ENCODE measurements at places on chromosomes 4 and X.

- DNase-seq: peak; percentile 21
Measured at GRCh38 chr4:1511441-1512041, 105.3 kb upstream of the NKX1-1 start.

- DNase-seq: no peak
Measured at GRCh38 chrX:40151211-40152172, 53.7 kb upstream of the BCOR start.

DNA sequence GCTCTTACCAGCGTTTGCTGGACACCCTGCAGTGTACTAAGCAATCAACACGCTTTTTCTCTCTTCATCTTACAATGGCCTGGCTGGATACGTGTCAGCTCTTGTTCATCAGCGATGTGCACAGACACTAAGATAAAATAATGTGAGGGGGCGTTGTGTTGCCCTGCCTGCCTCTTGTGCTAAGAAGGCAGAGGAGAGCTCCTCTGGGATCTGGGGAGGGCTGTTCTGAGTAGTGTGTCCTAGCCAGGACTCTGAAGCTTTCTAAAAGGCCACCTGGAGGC, 49.7 kb downstream of the NELFA start:
- no peak for DNase-seq

GRCh38 chrX:56233682-56234081, 1.5 kb downstream of the KLF8 start:
- DNase-seq: no peak

DNA sequence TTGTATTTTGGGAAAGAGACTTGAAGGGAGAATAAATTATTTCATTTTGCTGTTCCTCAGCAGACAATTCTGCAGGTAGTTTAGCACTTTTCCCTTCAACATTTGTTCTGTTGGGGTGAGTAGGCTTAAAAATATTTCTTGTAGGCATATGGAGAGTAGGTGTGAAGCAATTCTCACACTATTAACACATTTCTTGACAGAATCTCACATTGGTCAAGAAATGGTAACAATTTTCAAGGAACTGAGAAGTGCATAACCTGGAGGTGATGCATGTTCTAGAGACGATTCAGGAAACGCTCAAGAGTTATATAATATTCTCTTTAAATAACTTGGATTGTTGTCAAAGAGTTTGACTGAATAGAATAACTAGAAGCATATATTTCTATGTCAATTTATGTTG, 658.2 kb downstream of the STIM2 start:
- DNase-seq: no peak

DNA sequence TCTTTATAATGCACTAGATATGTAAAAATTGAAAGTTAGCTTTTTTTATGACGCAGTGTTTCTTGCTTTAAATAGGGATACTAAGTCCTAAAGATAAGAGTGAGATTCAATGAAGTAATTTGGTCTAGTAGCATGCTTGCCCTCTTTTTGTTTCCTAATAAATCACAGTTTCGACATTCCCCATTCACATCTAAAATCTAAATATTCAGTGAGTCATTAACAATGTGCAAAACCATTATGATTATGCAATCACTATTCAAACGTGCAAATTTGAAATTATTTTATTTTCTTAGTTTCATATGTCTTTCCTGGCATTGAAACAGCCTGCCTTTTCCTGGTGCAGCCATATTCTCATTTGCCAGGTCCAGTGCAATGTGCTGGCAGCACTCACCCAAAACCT, 1350.5 kb upstream of the PABPC4L start:
- DNase-seq: no peak

GRCh38 chr4:39539089-39539611, 11.9 kb upstream of the UGDH start:
- peak; percentile 11 for DNase-seq

DNA sequence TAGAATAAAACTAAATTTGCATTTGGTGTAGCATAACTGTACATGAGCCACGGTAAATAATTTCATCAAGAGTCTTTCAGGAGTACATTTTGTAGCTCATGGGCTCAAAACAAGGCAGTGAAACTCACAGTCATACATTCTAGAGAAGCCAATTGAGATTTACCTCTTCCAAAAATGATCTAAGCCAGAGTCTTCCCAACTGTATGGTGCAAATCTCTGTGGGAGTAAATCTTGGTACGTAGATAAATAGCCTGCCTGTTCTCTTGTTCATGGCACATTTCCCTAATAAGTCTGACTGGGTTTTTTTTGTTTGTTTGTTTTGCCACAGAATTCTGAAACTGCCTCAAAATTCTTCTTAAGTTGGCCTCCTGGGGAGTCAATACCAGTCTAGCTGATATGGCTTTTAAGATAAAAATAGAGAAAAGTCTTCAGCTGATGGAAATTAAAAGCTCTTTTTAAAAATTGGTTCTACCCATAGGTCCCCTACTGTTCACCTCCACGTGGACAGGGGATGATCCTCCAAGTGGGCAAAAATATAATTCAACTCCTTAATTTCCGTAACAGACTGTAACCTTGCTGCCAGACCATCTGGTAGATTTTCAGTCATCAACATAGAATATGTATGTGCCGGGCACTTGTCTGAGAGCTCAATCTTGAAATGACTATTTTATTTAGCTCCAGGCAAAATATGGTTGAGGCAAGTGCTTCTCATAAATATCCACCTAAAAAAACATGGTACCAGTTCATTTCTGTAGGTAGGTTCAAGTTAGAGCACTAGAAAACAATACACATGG, 365.4 kb downstream of the PDHA2 start:
- no peak for DNase-seq

GRCh38 chrX:139538907-139539790, 8.6 kb downstream of the F9 start:
- DNase-seq: no peak

GRCh38 chrX:7362111-7362510, 214.2 kb upstream of the PUDP start:
- no peak for DNase-seq

- DNase-seq: no peak
Measured at GRCh38 chr4:30068234-30068633, 651.9 kb upstream of the PCDH7 start.

GRCh38 chr4:168621806-168622589, 125.1 kb downstream of the PALLD start:
- no peak for DNase-seq

DNA sequence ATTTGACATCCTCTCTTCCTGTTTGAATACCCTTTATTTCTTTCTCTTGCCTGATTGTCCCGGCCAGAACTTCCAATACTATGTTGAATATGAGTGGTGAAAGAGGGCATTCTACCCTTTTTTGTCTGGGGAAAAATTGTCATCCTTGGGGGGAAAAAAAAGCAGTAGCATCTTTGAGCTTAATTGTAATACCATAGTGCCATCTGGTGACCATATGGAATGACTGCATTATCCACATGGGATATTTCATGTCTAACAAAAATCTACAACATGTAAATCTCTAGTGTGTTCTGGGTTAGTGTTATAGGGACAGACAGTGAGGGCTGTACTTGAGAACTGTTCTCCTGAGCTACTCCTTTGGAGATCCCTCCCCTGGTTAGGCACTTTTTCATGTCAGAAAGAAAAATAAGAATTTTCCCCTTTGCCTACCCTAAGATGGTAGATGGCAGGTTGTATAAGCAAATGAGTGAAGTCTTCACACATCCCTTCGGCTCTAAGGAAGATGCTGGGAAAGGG, 26.0 kb downstream of the CAPN6 start:
- no peak for DNase-seq

GRCh38 chr4:164935363-164935762, 42.1 kb downstream of the TRIM61 start:
- no peak for DNase-seq

DNA sequence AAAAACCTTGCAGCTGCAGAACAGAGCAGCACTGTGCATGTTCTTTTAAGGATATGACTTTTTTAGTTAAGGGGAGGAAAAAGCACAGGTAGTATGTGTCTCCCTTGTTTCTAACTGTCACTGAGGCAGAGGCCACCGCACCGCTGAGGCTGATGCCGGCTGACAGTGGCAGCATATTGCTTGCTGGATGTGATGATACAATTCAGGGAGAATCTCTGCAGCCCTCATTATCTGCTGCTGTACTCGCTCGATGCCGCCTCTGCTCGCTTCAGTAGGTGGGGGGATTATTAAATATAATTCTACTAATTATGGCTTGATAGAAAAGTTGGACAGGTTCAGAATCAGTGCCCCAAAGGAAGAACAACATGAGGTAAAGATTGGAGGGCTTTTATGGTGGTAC, 378.8 kb upstream of the NOCT start:
- no peak for DNase-seq

GRCh38 chrX:74344280-74344622, 40.3 kb downstream of the ZCCHC13 start:
- DNase-seq: no peak

DNA sequence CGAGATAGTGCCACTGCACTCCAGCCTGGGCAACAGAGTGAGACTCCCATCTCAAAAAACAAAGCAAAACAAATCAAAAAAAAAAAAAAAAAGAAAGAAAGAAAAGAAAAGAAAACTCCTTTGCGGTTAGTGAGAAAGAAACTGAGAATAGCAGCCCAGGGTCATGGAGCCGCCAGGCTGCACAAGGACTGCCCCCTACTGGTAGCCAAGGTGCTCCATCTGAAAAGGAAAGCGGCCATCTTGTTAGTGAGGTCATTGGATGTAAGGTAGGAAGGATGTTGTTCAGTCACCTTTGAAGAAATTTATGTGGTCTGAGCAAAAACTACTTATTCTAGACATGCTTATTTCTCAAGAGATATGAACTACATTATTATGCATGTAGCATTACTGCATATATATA, 660.6 kb upstream of the TENM3 start:
- no peak for DNase-seq

DNA sequence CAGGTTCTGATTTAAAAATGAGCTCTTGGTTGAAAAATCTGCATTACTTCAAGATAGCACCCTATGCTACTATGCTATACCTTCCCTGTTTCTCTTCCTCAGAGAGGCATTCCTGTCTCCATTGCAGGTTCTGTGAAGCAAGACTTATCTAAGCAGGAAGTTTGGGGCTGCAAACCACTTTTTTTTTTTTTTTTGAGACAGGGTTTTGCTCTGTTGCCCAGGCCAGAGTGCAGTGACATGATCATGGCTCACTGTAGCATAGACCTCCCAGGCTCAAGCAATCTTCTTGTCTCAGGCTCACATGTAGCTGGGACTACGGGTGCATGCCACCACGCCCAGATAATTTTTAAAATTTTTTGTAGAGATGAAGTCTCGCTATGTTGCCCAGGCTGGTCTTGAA, 4.0 kb upstream of the CCNG2 start:
- DNase-seq: no peak

GRCh38 chrX:137143864-137144263, 110.1 kb upstream of the GPR101 start:
- DNase-seq: no peak

DNA sequence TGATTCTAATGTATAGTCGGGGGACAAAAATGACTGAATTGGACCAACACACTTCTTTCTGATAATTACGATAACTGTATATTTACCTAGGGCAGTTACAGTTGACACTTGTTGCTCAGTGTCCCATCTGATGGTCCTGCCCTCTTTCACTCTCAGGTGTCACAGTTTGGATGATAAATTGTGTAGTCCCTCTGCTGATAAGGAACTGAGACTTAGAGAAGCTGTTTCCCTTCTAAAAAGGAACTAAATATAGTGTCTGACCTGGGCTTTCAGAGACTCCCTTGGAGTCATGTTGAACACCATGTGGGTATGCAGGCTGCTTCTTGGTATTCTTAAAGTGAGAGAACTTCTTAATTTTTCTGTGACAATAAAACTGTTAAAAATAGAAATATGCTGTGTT, 23.7 kb upstream of the PNPLA4 start:
- no peak for DNase-seq

DNA sequence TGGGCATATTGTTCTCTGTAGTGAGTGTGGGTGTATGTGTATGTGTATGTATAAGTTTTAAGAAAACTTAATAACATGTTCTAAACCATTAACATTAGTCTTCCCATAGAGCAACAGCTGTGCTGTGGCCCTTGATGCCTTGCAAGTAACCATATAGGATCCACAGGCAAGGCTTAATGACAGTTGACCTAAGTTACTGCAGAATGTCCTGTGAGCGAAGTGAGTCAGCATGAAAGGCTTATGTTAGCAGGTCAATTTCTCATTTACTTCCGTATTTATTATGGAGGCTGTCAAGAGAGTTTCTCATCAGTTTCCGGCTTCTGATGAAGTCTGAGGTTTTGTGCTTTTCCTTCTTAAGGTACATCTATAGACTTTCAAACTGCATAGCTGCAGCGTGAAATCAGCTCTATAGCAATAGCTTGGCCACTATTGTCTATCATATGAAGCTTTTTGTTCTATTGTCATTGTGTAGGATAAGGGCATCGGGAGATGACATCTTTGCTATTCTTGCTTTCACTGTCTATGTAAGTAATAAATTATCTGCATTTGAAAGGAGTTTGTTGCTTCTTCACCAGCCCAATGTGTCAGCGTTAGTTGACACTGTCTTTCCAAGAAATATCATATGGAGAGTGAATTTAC, 1153.4 kb upstream of the AGA start:
- DNase-seq: no peak

DNA sequence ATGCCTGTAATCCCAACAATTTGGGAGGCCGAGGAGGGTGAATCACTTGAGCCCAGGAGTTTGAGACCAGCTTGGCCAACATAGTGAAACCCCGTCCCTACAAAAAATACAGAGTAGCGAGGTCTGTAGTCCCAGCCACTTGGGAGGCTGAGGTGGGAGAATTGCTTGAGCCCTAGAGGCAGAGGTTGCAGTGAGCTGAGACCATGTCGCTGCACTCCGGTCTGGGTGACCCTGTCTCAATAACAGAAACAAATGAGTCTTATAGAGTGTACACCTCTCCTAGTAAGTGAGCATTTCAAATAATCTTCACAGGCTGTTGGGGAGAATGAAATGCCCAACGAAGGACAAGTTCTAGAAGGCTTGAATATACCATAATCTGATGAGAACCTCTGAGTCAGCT, 5.5 kb downstream of the UCHL1 start:
- no peak for DNase-seq

GRCh38 chr4:166941629-166942028, 292.7 kb downstream of the SPOCK3 start:
- no peak for DNase-seq

DNA sequence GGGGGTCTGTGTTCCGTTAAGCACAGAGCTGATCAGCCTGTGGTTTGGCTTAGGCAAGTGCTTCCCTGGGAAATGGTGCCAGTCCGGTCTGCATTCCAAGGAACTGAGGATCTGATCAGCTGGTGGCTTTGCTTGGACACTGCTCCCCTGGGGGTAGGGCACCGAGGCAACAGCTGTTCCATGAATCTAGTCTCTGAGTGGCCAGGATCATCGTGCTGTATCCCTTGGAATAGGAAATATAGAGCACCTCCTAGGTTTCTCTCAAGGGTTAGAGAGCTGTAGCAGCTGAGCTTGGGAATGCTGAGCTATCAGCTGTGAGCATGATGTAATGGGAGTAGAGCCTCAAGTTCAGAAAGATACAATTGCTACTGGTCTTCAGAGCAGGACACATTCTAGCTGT, 863.9 kb downstream of the RAPGEF2 start:
- no peak for DNase-seq

GRCh38 chrX:72308566-72309296, 3.0 kb upstream of the CITED1 start:
- no peak for DNase-seq

DNA sequence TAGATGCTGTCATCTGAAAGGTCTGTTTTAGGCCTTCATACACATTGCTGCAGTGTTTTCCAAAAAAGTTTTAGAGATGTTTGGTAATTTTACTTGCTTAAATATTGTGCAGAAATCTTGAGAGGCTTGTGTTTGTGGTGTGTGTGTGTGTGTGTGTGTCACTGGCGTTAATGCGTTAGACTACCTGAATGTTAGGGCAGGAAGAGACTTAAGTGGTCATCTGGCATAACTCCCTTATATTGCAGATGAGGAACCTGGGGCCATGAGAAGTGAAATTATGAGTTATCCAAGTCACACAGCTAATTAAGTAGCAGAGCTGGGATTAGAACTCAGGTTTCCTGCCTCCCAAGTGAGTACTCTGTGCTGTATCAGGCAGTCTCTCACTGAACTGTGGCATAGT, 1.4 kb downstream of the LSM6 start:
- no peak for DNase-seq

Data from NCI-H1930 (cell line).